KG1 (cell line): ENCODE measurements at places on chromosomes 3 and 15.

- DNase-seq, result no peak
Observed at GRCh38 chr15:46703020-46703861, 1014.1 kb upstream of the SEMA6D start.

GRCh38 chr3:159265705-159266104, 463.9 kb downstream of the MFSD1 start:
- DNase-seq, result no peak

- no peak for DNase-seq
Observed at GRCh38 chr3:155230382-155230781, 63.1 kb downstream of the STRIT1 start.

- DNase-seq, result peak; percentile 11
Observed at GRCh38 chr3:67083277-67083676, 85.2 kb downstream of the KBTBD8 start.

GRCh38 chr3:72220946-72221345, 436.0 kb upstream of the PROK2 start:
- DNase-seq, result no peak

DNA sequence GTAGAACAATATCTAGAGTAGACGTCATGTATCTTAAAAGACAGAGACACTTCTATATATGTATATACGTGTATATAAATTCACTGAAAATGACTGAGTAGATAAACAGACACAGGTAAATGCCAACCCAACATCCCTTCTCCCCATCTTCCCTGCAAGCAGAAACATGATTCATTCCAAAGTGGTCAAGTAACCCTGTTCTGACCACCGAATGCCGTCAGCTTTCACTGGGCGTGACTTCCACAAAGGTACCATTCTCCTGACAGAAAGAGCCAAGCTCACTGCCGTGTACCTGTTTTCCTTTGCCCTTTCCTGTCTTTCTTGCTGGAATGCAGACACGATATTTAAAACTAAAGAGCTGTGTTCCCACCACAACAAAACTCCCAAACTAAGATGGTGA, 76.7 kb downstream of the TAFA4 start:
- DNase-seq, result no peak

DNA sequence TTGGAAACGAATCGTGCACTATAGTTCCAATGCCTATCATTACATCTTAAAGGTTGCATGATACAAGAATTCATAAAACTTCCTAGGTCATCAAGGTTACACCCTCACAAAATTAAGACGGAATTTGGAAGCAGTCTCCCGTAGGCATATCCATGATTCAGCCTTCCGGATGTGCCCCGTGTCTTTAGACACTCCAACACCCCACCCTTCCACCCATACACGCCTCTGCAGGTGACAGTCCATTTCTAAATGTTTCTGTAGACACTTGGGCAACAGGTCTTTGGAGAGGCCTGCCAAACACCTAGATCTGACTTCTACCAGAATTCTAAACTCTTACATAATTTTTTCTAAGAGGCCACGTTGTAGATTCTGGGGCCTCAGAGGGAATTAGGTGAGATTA, 49.8 kb downstream of the LDHAL6B start:
- no peak for DNase-seq

- no peak for DNase-seq
Observed at GRCh38 chr15:41494190-41494921, 682 bp downstream of the ITPKA start.
